NCI-H2081 (cell line): ENCODE measurements at places on chromosomes 5 and 9.

DNA sequence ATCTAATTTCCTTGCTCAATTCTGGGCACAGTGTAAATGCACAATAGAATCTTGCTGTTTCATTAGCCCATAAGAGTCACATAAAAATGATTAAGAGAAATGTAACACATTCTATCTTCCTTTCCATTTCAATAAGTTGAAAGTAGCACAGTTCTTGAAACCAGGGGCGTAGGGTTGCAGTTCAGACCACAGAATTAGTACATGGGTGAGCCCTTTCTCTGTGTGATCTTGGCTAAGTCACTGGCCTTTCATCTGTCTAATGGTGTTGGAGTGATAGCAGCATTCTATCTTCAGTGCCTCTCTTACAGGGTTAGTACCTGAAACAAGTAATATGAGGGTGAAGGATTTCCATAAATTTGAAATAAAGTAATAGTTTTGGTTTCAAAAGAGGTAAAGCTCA, 445.3 kb upstream of the ZNF462 start:
- no peak for DNase-seq

GRCh38 chr5:58770136-58770535, 187.3 kb downstream of the RAB3C start:
- DNase-seq = no peak

DNA sequence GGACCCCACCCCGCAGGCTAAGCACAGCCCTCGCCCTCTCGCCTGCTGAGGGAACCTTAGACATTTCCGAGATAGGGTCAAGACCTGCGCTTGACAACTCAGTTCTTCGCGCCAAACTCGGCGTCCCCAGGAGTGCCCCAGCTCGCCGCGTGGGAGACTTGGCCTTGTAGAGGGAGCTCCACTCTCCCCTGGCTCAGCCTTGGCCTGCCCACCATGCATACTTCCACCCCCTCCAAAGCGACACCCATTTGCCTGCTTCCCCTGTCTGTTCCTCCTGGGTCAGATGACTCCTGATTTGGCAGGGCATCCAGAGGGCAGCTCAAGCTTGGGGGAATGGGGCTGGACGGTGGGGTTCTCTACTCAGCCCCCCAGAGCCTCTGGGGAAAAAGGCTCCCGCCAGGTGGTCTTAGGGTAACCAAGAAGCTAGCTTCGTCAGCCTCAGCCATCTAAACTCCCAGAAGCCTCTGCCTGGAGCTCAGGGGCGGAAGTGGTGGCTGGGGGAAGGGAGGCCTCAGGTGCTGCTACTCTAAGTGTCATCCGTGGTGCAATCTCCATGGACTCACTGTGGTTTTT, 560 bp downstream of the DOCK2 start:
- DNase-seq = no peak

- DNase-seq = no peak
Measured at GRCh38 chr5:114305402-114306207, 56.3 kb upstream of the KCNN2 start.

DNA sequence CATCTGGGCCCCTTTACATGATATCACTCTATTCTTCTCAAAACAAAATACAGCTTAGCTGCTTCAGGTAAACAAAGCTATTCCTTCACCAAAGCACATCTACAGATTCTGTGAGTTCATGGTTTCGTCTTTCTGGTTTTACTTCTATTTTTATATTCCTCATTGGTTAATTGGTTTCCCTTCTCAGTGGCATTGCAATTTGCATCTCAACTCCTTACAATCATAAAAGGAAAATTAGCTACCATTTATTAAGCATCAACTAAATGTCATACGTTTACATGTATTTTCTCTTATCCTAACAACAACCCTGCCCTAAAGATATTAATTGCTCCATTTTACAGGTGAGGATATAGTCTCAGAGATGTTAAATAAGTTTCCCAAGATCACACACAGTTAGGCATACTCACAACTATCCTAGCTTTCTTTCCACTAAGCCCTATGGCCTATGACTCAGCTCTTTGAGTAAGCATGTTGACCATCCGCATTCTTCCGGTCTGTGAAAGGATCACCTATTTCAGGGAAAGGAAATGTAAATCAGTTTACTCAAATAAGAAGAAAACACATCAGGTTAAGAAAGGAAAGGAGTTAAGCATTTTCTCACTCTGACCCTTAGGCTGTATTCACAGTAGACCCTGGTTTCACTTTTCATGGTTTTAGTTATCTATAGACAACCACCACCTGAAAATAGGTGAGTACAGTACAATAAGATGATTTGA, 146.1 kb downstream of the CAAP1 start:
- no peak for DNase-seq

- DNase-seq = peak; percentile 51
Measured at GRCh38 chr9:96217754-96218693, 84.0 kb downstream of the HSD17B3 start.
